ENCODE measurements at places on chromosomes 3 and 15.
A peak's percentile ranks its signal among the peaks of the same experiment; 100 is the strongest.

- no peak for DNase-seq
These were observed 116.1 kb upstream of the DNAJC19 start for GRCh38 chr3:181105646-181106045.

DNA sequence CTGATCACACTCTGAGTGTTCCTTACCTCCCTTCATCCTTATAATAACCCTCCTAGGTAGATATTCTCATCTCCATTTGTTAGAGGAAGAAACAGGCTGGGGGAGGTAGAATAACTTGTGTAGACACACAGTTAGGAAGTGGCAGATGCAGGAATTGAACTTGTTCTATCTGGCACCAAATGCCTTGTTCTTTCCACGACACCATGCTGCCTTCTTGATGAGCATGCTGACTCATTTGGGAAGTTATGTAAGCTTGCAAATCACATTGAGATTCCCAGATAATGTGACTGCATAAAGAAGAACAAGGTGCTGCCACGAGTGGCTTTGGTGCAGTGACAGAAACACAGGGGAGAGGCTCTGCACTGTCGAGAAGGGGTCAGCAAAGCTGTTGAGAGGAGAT is 27.5 kb upstream of the NDUFB4 start:
- DNase-seq, result peak; percentile 27

DNA sequence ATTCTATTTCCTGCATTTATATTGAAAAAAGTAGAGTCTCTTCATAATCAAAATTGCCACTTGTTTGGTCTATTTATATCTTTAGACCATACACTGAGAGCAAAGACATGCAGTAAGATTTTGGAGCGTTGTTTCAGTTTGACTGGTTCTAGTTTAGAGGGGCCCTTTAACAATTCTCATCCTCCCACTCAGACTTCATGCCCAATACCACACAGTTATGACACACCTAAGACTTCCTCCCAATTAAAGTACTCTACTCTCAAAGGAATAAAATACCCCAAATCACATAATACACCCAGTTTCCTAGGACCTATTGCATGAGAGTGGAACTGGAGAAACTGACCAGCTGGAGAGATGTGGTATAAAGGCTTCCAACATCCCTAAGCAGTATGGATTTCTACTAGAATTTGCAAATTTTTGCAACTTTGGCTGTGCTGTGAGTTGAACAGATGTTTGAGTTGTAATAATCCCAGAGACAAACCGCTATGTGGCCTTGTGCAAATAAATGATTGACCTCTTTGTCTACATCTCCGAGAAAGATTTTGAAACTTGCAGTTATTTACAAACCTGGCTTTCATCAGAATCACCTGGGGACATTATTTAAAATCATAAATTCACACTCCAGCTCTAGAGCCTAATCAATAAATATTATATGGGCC is 170.0 kb upstream of the ROBO2 start:
- DNase-seq, result no peak

DNA sequence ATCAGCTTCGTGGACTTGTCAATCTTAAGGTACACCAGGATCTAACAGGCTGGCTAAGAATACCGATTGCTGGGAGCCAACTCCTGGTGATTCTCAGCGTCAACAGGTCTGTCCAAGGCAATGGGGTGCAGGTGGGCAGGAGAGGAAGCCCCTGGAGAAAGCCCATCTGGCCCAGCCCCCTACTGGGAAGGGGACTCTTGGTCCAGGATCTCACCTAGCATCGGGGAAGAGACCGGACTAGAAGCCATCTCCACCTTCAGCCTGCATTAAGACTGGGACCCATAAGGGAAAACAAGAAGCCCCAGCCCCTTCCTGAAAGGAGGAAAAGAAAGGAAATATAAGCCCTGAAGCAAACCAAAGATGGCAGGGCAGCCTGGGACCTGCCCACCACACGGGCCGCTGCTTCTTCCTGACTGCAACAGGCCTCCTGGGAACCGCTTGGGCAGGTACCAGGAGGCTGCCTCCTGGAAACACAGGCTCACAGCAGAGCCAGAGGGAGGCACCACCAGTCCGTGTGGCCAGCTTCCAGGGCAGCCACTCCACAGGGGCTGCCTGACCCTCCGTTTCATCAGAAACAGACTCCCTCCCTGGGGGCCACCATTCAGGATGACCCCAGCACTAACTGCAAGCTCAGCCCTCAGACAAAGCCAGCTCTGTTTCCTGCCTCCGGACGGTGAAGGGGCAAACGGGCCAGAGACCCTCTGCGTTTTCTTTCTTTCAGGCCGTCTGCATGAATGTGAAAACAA is 100.2 kb downstream of the LRIG1 start:
- no peak for DNase-seq

DNA sequence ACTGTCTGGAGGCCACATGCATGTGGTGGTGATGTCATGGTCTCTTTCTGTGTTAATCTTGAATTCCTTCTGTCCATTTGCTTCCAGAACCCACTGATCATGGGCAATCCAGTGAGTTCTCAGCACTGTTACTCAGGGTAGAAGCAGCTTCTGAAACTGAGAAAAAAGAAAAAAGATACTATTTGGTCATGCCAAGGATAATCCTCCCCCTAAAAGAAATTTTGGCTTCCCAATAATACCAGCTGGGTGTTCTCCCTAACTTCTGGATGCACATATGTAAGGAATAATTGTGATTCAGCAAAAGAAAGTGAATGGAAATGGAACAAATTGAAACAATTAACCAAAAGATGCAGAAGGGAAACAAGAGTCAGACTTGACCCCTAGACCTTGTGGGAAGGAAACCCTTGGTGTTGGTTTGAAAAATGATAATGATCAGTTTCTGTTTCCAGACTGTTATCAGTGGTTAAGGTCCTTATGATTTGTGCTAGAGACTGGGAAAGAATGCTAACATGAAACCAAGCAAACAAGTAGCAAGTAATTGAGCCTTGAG is 92.3 kb downstream of the RBMS3 start:
- DNase-seq, result peak; percentile 89

- DNase-seq, result peak; percentile 40
These were observed 39.7 kb upstream of the SPSB4 start for GRCh38 chr3:141011232-141011996.

DNA sequence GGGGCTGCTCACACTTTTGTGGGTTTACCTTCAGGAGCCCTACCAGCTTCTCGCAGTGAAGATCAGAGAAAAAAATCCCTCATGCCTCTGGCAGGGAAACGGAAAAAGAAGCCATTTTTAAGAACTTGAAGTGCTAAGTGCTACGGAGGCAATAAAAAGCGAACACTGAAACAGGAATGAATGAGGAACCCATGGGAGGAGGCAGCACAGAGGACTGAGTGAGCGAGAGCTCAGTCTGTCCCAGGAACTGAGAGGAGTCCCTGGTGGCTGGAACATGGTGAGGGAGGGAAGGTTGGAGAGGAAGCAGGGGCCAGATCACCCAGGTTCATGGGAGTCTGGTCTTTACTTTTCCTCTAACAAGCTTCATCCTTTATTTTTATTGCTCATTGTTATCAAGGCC is 228.1 kb upstream of the PROK2 start:
- DNase-seq, result no peak

DNA sequence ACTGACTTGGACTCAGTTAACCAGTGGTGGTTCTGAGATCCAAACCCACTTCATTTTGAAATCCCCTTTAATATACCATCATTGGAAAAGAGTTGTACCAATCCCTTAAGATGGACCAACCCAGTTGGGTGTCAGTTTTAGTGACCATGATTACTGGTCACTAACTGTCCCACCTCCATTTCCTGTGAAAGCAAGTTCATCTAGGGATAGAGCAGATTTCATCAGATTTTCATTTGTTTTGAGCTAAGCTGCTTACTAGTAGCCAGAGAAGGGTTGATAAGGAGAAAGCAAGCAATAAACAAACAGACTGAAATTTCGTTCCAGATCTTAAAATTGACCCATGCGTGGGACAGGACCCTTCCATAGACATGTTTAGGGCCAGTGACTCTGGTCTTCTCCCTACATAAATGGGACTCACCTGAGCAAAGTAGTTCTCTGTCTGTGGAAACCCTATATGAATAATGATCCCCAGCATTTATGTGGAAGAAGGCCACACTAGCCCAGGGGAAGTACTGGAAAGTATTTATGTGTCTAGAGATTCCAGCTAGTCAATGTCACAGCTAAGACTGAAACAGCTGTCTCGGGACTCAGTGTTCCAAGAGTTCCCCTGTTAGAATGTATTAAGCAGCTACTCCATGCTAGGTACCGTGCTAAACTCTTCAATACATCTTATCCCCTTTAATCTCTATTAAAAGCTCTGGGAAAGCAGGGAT is 196.0 kb upstream of the BCL6 start:
- DNase-seq, result no peak

- DNase-seq, result no peak
These were observed 1336.3 kb upstream of the CADM2 start for GRCh38 chr3:83622526-83622925.

GRCh38 chr3:40290396-40290795 is 19.1 kb upstream of the EIF1B start:
- DNase-seq, result no peak

- DNase-seq, result peak; percentile 13
These were observed 539.5 kb downstream of the NAALADL2 start for GRCh38 chr3:175398676-175399075.

DNA sequence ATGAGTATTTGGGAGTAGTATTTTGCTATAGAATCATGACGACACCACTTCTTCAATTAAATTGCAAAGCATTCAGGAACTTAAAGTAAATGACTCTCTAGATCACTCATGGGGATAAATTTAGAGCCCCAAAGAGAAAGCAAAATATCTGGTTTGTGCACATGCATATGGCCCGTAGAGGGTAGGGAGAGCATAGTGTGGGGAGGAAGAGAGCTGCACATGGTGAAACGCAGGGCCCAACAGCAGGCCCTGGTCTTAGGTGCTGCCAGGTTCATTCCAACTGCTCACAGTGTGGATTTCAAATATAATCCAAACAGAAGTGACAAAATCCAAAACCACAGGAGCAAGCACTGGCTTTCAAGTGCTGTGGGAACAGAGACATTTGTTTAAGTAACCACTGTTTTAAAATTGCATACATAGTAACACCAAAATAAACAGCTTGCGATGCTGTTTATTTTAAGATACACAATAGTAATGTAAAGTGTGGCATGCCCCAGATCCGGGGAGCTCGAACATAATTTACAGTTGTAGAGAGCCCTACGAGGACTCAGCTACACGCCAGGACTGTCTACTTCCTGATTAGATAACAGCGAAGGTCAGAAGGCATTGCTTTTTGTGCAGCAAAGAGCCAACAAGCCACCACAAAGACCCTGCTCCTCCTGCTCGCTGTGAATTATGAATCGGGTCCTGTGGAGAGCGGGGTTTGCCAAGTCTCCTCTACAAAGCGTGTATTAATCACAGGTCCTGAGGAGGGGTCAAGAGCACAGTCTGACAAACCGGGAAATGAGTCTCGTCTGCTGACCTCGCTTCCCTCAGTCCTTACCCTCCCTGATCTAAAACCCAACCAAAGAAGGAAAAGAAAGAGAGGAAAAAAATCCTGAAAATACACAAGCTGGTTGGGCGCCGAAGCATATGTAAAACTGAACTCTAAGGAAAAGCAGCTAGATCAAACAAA is 80.6 kb downstream of the MEIS2 start:
- peak; percentile 9 for DNase-seq

DNA sequence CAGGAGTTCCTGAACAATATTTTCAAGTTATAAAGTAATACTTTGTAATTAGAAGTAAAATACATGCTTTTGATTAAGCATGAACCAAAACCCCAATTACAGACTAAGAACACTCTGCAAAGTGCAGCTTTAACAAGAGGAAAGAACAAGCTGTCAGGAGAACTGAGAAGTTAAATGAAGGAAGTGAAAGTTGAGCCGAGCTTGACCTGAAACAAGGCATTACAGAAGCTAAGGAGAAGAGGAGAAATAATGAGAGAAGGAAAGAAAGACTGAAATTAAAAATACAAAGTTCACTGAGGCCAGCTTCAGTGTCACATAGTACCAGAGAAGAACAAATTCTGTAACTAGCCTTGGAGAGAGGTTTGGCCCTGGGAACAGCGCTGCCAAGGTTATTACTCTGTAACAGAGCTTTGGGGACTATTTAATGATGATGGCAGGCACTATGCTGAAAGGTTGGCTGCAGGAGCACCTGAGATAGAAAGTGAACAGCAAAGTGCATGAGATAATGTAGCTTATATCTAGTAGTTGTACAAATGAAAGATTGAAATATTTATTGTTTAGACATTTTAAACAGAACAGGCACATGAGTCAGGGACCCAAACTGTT is 241.9 kb upstream of the PEX5L start:
- DNase-seq, result no peak

DNA sequence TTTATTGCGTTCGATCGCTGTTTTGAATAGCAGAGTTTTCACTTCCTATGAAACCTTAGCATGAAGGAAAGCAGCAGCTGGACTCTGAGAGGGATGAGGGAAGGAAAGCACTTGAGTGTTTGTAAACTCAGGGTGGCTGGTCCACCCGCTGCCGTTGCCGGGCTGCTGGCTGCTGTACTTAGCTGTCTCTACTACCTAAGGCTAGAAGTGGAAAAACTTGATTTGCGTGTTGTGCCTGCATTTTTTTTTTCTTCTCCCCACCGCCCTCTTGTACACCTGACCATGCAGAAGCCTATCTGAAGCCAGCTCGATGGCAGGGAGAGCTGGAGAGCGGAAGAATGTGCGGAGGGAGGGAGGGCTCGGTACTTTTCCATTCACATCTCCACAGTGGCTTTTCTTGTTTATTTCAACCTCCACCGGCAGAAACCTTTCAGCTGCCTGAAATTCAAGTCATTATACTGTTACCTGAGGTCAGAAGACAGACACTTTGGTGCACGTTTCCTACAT is 4.8 kb upstream of the BCL6 start:
- DNase-seq, result no peak

DNA sequence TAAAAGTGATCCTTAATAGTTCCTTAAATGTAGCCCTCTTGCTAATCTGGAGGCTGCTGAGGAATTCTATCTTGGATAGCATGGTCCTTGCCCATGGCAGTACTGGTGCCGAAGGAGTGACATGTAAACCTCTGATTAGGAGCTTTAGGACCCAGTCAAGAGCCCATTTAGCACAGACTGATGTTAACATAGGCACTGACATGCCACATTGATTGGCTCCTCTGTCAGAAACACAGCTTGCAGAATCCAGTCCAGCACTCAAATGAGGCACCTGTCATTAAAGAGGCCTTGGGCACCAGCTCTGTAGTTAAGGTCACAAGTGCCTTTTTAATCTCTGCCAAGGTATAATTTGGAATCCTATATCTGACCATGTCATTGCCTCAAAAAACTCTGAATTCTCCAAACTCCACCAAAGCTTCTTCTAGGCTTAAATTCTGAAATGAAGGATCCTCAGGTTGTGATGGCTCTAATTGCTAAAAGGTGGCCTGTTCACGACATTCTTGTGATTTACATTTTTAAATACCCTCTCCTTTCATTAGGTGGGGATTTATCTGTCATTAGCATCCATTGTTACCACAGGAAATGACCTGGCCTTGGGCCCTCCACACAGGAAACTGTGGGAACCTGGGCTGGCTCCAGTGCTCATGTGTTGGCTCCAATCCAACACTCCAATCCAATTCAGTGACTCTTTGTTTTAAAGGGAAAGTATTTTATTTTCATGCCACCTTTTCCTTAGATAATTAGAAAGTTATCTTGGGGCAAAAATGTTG is 57.3 kb upstream of the RNF7 start:
- DNase-seq, result peak; percentile 57

- DNase-seq, result no peak
These were observed 41.8 kb upstream of the SETMAR start for GRCh38 chr3:4261406-4261805.
